NCI-H774 (cell line): ENCODE measurements at places on chromosomes 5 and 9.

GRCh38 chr9:33737811-33738606 is 57.4 kb upstream of the PRSS3 start:
- peak; percentile 9 for DNase-seq

DNA sequence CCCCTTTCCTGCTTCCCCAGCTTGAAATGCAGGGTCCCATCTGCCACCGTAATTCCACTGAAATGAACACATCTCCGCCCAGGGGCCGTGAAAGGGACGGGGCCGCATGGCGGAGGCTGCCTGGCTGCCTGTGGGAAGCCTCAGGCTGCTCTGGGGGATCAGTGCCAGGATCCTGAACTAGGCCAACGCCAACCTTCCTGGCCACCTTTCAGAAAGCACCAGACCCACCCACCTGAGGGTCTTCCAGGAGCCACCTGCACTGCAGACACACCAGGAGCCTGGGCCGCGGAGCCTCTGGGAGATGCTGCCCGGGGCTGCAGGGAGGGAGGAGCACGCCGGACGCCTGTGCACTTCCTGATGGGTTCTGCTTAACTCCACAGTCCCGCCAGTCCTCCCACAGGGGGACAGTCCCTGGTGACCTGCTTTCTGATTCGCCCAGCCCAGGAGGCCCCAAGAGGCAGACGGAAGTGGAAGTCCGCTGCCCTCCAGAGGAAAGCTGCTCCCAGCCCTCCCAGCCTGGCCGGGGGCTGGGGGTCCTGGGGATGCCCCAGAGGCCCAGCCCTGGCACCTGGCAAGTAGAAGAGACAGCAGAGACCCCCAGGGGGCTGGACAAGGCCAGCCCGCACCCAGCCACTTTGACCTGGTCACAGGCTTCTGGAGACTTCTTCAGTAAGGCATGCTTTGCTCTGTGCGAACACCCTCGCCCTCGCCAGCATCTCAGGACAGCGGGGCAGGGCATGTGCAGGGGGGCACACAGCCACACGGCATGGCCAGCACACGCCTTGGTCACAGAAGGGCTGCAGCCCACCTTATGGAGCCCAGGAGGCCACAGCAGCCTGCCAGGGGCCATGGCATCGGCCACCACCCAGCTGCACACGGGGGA is at the start of gene CARD9:
TSS of gene CARD9 (minus strand) at position 370 of the 883 bp plus-strand sequence. CDS start 1,591 bp downstream, outside the sequence.
- no peak for DNase-seq

- DNase-seq: no peak
These were observed 61.2 kb downstream of the NUP214 start for GRCh38 chr9:131186622-131187021.

DNA sequence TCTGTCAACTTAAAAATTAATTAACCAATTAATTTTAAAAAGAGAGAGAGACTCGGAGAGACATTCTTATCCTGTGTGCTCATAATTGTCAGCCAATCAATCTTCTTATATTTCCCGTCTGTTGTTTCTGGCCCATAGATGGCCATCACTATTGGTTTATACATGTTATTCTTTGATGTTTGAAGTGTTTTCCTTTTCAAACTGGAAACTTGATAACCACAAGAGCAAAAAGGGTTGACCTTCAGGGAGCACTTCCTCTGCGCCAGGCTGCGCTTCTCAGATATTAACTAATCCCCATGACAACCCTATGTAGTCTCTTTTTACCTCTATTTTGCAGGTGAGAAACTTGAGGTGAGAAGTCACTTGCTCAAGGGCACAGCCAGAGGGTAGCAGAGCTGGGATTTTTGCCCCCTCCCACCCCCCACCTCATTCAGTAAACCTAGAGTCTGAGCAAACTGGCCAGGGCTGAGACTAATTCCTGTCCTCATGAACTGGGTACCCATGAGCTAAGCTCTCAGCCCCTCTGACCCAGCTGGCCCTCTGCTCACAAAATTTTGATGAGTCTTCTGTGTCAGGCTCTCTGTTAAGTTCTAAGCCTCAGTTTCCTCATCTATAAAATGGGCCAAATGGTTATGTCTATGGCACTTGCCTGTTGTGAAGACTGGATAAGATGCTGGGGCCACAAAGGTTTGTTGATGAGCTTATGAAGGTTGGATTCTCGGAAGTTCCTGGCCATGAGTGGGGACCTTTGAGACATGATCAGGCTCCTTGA is 86.0 kb upstream of the SH3PXD2B start:
- no peak for DNase-seq

- no peak for DNase-seq
These were observed 481.5 kb downstream of the NFIB start for GRCh38 chr9:13832446-13832845.

DNA sequence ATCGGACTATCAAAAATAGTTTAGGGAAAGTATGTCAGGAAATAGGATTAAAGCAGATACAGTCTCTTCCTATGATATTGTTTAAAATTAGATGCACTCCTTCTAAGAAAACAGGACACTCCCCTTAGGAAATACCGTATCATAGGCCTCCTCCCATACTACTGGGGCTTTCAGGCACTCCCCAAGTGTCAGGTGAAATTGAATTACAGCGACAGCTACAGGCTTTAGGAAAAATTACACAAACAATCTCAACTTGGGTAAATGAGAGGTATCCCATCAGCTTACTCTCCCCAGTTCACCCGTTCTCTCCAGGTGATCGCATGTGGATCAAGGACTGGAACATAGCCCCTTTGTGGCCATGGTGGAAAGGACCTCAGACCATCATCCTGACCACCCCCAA is 110.4 kb upstream of the EPB41L4A start:
- peak; percentile 41 for DNase-seq

GRCh38 chr9:136178773-136179075 is 26.2 kb downstream of the LHX3 start:
- DNase-seq: no peak

GRCh38 chr5:88878976-88879375 is 4.0 kb downstream of the MEF2C start:
- DNase-seq: no peak

GRCh38 chr5:171535162-171535561 is 115.7 kb downstream of the FGF18 start:
- DNase-seq: no peak
